ENCODE measurements at places on chromosomes 11 and 22. TPM values are rescaled to one million over a fixed set of nuclear protein-coding genes. Genes with fewer than 3 reads are reported as not detected.

Gene DEFB131B
- not detected for polyA plus RNA-seq

Gene IL10RA
- polyA plus RNA-seq, result not detected

Gene EIF1AD
- 30.0 TPM for polyA plus RNA-seq

Gene FDX1
- 9.9 TPM for polyA plus RNA-seq

Gene CCDC116
- 0.06 TPM for polyA plus RNA-seq

Gene PVALB
- polyA plus RNA-seq, result not detected

Gene GGTLC2
- not detected for polyA plus RNA-seq

Gene SEPTIN3
- polyA plus RNA-seq, result 0.05 TPM

Gene CDC42EP2
- 48.4 TPM for polyA plus RNA-seq

Gene ANGPTL5
- polyA plus RNA-seq, result 0.11 TPM

GRCh38 chr11:108857382-108857781 is 192.5 kb downstream of the DDX10 start:
- DNase-seq, result no peak

DNA sequence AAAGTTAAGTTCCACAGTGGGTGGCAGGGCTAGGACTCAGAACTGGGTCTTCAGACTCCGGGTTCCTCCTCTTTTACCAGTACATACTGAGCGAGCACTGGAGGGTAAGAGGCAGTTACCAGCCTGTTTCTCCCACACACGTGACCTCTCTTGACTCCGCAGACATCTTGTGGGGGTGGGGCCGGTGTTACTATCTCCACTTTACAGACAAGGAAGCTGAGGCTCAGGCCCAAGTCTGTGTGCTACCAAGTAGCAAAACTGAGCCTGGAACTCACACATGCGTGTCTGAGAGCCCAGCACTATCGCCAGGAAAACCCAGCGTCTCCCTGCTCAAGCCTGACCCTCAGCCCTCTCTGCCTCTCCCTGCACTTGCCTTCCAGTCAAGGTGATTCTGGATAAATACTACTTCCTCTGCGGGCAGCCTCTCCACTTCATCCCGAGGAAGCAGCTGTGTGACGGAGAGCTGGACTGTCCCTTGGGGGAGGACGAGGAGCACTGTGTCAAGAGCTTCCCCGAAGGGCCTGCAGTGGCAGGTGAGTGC is 16.0 kb upstream of the SMIM35 start:
- DNase-seq, result no peak

GRCh38 chr11:30914143-30914762 is 328.1 kb upstream of the MPPED2 start:
- DNase-seq, result peak; percentile 65

GRCh38 chr22:38315823-38316363 is 1.3 kb downstream of the CSNK1E start:
- no peak for DNase-seq

GRCh38 chr22:41775976-41776375 is 24.5 kb upstream of the CCDC134 start:
- no peak for DNase-seq

DNA sequence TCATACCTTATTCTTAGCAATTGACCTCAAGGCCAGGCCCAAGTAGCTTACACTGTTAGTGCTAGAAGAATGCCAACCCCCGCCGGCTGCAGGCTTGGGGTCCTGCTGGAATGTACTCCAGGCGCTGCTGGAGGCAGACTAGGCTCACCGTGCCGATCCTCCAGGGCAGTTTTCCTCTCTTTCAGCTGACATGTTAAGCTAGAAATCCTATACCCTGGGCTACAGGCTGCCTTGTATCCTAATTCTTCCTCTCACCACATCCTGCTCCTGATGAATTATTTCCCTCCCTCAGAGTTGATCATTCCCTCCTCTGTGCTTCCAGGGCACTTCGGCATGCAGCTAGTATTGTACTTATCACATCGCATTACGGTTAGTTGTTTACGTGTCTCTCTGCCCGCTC is 3.4 kb downstream of the SPTBN2 start:
- DNase-seq, result peak; percentile 56

DNA sequence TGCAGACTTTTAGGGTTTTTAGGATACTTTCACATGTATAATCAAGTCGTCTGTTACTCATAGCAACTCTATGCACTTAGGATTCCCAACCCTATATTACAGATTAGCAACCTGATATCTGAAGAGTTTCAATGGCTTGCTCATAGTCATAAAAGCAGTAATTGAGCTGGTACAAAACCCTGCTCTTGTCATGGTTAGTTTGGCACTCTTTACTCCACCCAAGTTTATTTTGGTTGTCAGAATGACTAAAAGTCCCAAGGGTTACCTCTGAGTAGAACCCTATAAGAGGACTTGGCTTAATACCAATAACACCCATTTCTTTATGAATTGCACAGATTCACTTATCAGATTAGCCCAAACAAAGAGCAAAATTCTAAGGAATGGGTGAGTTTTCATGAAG is 550.6 kb downstream of the SOX6 start:
- no peak for DNase-seq

GRCh38 chr11:117851106-117851505 is 25.4 kb downstream of the FXYD6 start:
- peak; percentile 67 for DNase-seq

- DNase-seq, result peak; percentile 20
These were observed 93.8 kb upstream of the FGF3 start for GRCh38 chr11:69912911-69913451.

DNA sequence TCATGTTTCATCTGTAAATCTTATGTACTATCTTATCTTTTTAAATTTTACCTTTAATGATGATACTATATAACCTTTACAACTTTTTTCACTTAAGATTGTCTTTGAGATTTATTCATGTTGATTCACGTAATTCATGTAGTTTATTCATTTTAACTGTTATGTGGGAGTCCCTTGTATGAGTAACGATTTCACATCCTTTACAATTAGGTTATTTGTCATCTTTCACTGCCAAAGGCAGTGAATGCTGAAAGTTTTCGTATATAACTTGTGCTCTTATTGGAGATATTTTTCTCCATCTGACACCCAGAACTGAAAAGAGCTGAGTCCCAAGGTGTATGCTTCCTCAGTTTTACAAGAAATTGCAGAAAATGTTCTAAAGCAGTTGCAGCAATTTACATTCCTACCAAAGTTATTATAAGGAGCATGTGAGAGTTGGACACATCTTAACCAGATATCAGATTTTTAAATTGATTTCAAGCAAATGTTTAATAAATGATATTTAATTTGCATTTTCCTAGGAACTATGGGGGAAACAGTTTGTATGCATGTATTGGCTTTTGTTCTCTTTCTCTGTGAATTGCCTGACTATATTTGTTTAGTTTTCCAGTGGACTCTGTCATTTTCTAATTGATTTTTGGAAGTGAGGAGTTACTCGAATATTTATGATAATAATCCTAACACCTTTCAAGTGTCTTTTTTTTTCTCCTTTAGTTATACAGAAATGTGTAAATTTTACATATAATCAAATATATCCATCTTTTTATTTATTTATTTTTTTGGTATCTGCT is 6.4 kb downstream of the ARL14EP start:
- no peak for DNase-seq

DNA sequence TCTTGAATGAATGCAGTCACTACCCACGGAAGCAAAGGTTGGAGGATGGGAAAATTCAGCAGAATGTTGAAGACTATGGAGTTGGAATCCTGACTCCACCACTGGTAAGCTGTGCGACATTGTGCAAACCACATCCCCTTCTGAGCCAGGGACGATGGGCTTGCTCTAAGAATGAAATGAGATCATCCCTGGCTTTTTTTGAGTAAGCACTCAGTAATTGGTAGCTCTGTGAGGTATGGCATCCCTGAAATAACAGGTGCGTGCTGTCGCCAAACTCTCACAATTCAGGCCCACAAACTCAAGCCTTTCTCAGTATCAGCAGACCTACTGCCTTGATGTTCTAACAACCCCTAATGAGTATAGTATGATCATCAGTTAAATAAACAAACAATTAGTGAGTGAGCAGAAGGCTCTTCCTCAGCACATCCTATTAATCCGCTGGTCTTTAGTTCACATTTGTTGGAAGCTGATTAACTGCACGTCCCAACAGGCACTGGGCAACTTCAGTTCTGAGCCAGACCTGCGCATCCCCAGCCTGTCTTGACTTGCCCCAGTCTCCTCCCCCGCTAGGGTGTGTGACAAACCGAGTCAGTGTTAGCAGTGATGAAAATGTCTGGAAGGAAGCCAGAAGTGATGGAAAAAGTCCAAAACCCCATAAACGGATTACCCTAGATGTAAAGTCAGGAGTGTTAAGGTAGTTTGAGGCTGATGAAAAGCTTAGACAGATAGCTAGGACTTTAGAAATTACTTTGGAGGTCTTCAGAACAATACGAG is 235.5 kb downstream of the GRIK4 start:
- peak; percentile 20 for DNase-seq

- no peak for DNase-seq
These were observed 43.0 kb upstream of the PDGFD start for GRCh38 chr11:104206936-104207335.

- DNase-seq, result no peak
These were observed 12.1 kb downstream of the P2RY2 start for GRCh38 chr11:73229896-73230875.

- DNase-seq, result no peak
These were observed 36.1 kb upstream of the SYT13 start for GRCh38 chr11:45322111-45322705.

- peak; percentile 62 for DNase-seq
These were observed 209.7 kb upstream of the ARHGAP20 start for GRCh38 chr11:110921742-110922521.

- DNase-seq, result no peak
These were observed 12.3 kb downstream of the TANGO2 start for GRCh38 chr22:20033045-20033706.

DNA sequence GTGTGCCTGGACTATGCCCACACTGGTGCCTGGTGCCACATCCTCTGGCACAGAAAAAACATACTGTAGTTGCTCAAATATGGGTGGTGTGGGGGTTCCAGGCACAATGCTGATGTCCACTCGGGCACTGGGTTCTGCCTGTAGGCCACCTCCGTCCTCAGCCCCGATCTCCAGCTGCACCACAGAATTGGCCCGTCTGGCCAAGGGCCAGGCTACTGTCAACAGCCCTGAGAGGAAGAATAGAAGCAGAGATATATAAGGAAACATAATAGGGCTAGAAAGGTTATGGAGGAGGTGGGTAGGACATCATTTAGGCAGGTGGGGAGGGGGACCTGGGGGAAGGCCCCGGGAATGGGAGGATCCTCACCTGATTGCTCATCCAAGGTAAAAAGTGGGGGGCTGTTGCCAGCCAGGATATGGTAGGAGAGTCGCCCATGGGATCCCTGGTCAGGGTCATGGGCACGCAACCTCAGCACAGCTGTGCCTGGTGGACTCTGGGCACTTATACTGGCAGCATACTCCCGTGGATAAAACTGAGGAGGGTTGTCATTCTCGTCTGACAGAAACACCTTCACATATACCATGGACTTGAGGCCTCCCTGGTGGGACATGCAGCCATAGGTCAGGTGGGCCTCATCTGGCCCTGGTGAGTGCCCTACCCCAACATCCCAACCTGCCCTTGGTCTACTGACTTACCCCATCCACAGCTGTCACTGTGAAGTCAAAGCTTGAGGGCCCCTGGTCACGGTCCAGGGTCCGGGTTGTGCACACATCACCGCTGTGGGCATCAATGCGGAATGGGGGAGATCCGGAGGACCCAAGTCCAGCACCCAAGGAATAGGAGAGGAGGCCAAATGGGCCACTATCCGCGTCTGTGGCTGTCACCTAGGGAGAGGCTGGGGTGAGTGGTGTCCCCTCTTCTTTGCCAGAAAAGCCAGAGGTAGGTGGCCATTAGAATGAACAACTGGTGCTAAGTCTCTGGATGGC is 14.5 kb upstream of the TPP1 start:
- no peak for DNase-seq

GRCh38 chr11:126489836-126490660 is 134.6 kb downstream of the ST3GAL4 start:
- peak; percentile 51 for DNase-seq

DNA sequence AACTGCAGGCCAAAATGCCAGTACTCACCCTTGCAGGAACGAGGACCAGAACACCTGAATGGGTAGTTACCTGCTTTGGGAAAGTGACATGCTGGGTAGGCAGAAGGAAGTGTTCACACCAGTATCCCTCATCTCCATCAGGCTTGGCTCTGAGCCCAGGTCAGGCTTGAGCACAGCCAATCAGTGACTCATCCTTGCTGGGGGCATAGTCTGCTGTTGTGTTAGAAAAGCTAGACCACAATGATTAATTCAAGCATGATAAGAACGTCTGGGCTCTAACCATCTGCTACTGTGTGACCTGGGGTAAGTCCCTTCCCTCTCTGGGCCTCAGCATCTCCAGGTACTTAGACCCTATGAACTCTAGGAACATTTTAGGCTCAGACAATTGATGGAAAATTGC is 450.4 kb downstream of the MIAT start:
- DNase-seq, result peak; percentile 99

DNA sequence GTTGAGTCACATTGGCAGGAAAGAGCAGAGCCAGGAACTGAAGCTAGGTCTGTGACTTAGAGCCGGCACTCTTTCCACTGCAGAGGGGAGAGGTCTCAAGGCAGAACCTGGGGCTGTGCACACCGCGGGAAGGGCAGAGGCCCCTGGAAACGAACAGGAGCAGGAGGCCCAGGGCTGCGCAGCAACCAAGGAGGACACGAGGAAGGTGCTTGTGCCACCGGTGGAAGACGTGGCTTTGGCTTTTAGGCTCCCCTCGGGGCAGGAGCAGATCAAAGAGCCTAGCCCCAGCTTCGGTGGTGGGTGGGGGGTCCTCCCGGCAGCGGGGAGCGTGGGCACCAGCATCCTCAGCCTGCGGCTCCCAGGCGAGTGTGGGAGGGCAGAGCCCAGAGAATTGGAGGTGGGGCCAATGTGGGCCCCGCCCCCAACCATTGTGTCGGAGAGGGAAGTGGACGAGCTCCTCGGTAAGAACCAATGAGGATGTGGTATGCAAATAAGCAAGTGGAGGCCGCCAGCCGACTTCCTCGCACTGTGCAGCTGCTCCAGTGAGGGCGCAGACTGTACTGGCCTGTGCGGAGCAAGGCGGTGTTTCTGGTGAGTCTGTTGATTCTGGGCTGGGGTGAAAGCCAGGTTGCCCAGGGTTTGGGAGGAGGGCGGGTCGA is at the start of gene CCDC116:
CCDC116 (plus strand) TSS at position 524 of the 659 bp plus-strand sequence. CDS start 422 bp downstream, outside the sequence.
- DNase-seq, result no peak
